Stimulated activated CD4-positive, alpha-beta T cell treated with anti-CD3 and anti-CD28 coated beads, Interleukin-4, amount 100 ng/mL, for 1 hour (primary cell): ENCODE measurements at places on chromosomes 13 and 19.
A peak's percentile ranks its signal among the peaks of the same experiment; 100 is the strongest.

DNA sequence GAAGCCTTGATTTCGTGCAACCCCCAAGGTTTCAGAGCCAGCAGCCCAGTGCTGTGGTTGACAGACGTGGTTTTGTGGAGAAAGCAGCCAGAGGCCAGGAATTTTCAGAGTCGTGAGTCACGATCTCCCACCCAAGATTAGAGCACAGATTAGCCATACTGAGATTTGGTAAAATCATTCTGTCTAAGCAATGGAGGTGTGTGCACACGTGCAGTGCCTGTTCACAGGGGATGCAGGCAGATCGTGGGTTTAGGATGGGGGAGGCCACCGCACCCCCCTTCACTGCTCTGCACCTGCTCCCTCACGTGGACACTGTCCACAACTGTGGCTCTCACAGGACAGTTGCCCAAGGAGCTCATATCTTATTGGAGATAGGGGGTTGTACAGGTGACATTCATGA is 46.6 kb upstream of the GPR183 start:
- no peak for DNase-seq

- DNase-seq, result no peak
Observed at GRCh38 chr13:40563350-40564125, 102.9 kb downstream of the FOXO1 start.

DNA sequence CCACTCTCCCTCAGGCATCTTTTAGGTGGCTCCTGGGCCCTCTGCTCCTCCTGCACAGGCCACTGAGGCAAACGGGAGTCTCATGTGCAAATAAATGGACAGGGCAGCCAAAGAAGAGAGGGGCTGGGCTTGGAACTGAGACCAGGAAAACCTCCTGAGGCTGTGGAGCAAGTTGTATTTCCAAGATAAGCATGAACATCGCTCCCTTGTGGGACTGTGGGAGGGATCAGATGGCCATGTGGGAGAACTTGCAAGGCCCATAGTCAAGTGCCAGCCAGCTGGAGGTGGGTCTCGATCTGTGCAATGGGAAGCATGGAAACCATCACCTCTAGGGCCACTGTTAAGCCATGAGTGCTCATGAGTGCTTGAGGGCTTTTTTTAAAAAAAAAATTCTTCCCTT is 24.9 kb downstream of the MED26 start:
- DNase-seq, result no peak

- DNase-seq, result no peak
Observed at GRCh38 chr19:49832556-49832955, 14.5 kb downstream of the MED25 start.

GRCh38 chr13:37585541-37585940 is 13.0 kb downstream of the POSTN start:
- DNase-seq, result no peak

GRCh38 chr19:6276447-6276846 is 3.3 kb downstream of the MLLT1 start:
- DNase-seq, result no peak

- DNase-seq, result no peak
Observed at GRCh38 chr13:35393886-35394285, 82.6 kb downstream of the MAB21L1 start.

- DNase-seq, result no peak
Observed at GRCh38 chr13:95181586-95181985, 119.7 kb downstream of the ABCC4 start.

GRCh38 chr19:2433854-2434253 is 6.5 kb upstream of the TIMM13 start:
- DNase-seq, result no peak

DNA sequence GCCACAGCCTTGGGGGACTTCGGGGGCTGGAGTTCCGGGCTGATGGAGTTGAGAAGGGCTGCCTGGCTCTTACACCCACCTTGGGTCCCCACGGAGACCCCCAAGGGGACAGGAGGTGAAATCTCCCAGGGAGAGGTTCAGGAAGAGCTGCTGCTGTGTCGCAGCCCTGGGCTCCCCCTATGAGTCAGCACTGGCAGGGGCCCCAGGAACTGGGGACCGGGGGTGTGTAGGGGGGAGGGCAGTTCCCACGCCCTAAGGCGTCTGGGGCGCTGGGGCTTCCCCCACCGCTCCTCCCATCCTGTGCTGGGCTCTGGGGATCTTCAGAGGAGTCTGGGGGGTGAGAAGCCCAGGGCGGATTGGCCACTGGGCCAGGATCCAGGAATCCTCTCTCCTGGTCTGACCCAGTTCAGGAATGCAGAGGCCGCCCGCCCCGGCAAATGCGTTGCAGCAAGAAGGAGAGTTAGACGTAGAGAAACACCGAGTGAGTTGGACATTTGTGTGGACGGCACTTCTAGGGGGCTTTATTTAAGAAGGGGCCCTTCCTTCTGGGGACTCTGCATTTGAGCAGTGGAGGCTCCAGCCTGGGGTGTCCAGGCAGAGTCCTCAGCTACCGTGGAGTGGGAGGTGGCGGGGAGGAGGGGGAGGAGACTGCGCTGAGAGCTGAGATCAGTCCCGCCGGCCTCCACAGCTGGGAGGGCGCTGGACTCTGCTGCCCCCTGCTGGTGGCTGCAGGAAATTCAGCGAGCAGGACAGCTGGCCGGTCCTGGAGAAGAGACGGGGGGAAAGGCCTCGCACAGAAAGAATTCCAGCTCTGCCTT is 15.0 kb upstream of the NANOS3 start:
- peak; percentile 87 for DNase-seq

DNA sequence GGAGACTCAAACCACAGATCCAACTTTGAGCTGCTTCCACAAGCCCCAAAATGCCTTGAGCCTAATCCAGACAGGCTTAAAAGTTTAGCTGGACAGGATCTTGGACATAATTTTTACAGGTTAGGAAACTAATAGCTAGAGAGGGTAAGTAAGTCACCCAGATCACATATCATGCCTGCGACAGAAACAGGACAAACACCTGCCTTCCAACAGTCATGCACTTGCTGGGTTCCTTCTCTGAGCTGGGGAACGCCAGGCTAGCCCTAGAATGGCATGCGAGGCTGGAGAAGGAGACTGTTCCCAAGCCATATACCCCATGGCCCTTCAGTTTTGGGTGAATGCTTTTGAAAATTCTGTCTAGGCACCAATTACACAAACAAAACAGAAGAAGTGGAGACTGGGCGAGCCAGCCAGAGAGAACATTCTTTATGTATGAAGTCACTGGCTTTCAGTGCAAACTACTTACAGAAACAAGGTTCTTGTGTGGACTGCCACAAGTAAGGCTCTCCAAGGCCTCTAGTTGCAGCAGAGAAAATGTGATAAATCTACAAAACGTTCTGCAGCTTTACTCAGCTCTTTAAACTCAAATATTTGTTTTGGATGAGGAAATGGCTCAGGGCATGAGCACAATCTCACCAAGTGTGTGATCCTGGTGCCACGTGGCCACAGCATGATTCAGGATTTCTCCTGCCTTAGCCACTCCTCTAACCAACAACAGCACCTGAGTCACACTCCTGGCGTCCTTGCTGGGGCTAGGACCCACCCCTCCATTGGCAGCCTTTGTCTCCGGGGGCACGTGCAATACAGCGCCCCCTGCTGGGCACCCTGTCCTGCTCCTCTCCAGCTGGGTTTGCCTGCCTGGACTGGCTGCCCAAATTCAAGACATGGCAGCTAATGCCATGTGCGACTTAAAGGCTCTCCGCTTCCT is 73.4 kb upstream of the UBL3 start:
- DNase-seq, result peak; percentile 69
